ENCODE measurements at places on chromosomes 7 and 10. TPM values are rescaled to one million over a fixed set of nuclear protein-coding genes. Genes with fewer than 3 reads are reported as not detected.

- H3K27me3 ChIP-seq = no peaks in the 10 kb centered on the region
- H3K4me1 ChIP-seq = peaks cover 3% of the 10 kb centered on the region
- no peak overlapping the region for H3K27ac ChIP-seq
- H3K4me3 ChIP-seq = no peak overlapping the region
- no peaks in the 10 kb centered on the region for H3K36me3 ChIP-seq
- DNase-seq = no peak
Observed at GRCh38 chr7:17633067-17633466, 307.2 kb downstream of the SNX13 start.

DNA sequence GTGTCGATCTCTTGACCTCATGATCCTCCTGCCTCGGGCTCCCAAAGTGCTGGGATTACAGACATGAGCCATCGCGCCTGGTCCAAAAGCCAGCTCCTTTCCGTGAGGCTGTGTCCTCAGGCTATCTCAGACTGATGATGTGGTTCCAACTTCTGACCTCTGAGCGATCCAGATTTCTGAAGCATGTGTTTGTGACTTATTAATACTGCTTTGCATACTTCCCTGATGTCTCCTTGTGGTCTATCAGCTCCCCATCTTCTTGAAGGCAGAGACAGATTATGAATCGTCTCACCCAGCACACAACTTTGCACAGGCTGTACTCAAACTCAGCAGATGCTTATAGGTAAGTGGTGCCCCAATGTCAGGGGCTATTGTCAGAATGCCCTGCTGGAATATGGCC is 2.0 kb upstream of the PLPP4 start:
- no peak overlapping the region for H3K4me3 ChIP-seq
- H3K27me3 ChIP-seq = peaks cover 11% of the 10 kb centered on the region

DNA sequence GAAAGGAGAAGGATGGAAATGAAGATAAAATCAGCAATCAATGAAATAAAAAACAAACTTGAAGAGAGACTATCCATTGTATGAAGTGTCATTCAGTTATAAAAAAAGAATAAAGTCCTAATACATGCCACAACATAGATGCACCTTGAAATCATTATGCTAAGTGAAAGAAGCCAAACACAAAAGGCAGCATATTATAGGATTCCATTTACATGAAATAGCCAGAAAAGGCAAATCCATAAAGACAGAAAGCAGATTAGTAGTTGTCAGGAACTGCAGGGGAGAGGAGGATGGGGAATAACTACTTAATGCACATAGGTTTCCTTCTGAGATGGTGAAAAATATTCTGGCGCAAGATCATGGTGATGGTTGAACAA is 6.6 kb upstream of the PON1 start:
- no peak overlapping the region for H3K27ac ChIP-seq
- no peaks in the 10 kb centered on the region for H3K27me3 ChIP-seq
- H3K4me3 ChIP-seq = peak overlapping the region; percentile 16
- no peaks in the 10 kb centered on the region for H3K36me3 ChIP-seq
- H3K4me1 ChIP-seq = peaks cover 10% of the 10 kb centered on the region

GRCh38 chr7:111903797-111904196 is 302.4 kb downstream of the DOCK4 start:
- H3K4me3 ChIP-seq = no peak overlapping the region
- H3K4me1 ChIP-seq = peaks cover 4% of the 10 kb centered on the region
- no peaks in the 10 kb centered on the region for H3K27me3 ChIP-seq

- peak within 1 kb of the TSS; percentile 63 for H3K27ac ChIP-seq
- peak within 1 kb of the TSS; percentile 64 for H3K4me3 ChIP-seq
- peaks cover 20% of the 10 kb centered on the region for H3K4me1 ChIP-seq
- DNase-seq = no peak
Observed at GRCh38 chr10:90857635-90858460, at the start of gene HTR7. HTR7 (minus strand) TSS chr10:90858039; CDS start chr10:90857671, 368 bp downstream.

GRCh38 chr7:79272066-79272669 is 181.3 kb downstream of the MAGI2 start:
- no peaks in the 10 kb centered on the region for H3K36me3 ChIP-seq
- no peak for DNase-seq

DNA sequence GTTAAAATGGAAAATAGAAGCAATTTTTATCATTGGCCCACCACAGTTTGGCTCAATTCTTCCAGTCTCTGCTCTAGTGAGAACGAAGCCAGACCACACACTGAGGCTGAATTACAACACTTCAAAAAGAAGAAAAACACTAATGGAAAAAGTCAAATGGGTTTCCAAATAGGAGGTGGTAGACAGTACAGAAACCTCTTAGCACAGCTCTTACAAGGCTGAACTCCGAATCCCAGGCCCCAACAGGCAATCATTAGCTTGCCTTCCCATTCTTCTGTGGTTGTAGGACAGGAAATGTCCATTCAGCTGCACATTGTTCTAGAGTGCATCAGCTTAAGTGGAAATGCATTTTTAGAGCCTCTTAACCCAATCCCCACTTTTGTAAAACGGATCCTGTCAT is 115.1 kb upstream of the MEOX2 start:
- no peak overlapping the region for H3K27ac ChIP-seq
- H3K4me3 ChIP-seq = no peak overlapping the region
- no peak for DNase-seq
- H3K4me1 ChIP-seq = no peaks in the 10 kb centered on the region

GRCh38 chr7:141076377-141076776 is 2.5 kb downstream of the TMEM178B start:
- no peaks in the 10 kb centered on the region for H3K36me3 ChIP-seq
- no peak overlapping the region for H3K4me3 ChIP-seq
- no peak for DNase-seq
- no peak overlapping the region for H3K27ac ChIP-seq
- H3K4me1 ChIP-seq = peaks cover 24% of the 10 kb centered on the region

DNA sequence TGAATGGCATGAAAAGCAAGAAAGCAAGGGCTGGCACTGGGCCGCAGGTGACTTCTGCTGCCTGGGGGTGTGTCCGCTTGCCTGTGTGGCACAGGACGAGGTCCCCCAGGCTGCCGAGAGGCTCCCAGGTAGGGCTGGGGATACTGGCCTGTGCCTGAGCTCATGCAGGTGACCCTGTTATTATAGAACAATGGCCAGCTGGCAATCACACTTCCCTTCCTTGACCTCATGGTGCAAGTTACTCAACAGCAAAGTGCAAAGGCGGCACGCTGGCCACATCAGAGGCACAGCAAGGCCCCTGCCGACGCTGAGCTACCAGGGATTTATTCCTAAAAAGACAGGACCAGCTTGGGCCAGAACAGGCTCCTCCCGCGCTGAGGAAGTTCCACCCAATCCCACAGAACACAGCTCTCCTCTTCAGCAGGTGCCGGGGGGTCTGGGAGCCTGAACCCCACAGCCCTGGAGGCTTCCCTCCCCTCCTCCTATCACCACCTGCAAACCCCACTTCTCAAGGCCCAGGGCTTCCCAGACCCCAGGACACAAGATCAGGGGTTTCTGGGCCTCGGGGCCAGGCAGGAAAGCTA is 1.4 kb upstream of the ADAM8 start:
- no peak for DNase-seq
- peaks cover 39% of the 10 kb centered on the region for H3K27me3 ChIP-seq
- H3K4me1 ChIP-seq = peaks cover 20% of the 10 kb centered on the region
- H3K27ac ChIP-seq = peak overlapping the region; percentile 69

GRCh38 chr10:34507217-34507616 is 307.9 kb downstream of the PARD3 start:
- no peak overlapping the region for H3K4me3 ChIP-seq
- H3K36me3 ChIP-seq = no peaks in the 10 kb centered on the region
- no peak for DNase-seq
- no peaks in the 10 kb centered on the region for H3K4me1 ChIP-seq

GRCh38 chr7:30595436-30596013 is 847 bp downstream of the GARS1 start:
- peaks cover 22% of the 10 kb centered on the region for H3K36me3 ChIP-seq
- no peaks in the 10 kb centered on the region for H3K27me3 ChIP-seq
- no peak for DNase-seq
- H3K27ac ChIP-seq = peak overlapping the region; percentile 95

GRCh38 chr10:125118011-125118611 is 42.3 kb downstream of the CTBP2 start:
- DNase-seq = no peak
- peak overlapping the region; percentile 73 for H3K27ac ChIP-seq
- H3K4me3 ChIP-seq = no peak overlapping the region

DNA sequence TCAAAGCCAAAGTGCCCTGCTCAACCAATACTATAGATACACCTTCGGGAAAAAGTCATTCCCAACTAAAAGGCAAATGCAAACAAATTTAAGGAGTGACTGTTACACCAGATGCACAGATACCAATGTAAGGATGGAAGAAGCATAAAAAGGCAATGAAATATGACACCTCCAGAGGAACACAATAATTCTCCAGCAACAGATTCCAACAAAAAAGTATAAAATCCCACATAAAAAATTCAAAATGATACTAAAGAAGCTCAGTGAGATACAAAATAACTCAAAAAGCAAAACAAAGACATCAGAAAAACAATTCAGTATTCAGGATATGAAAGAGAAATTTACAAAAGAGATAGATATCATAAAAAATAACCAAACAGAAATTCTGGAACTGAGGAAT is 44.1 kb upstream of the ASAH2 start:
- H3K27me3 ChIP-seq = no peaks in the 10 kb centered on the region
- H3K27ac ChIP-seq = no peak overlapping the region
- H3K4me1 ChIP-seq = no peaks in the 10 kb centered on the region
- DNase-seq = no peak

GRCh38 chr7:46207931-46208634 is 287.0 kb upstream of the IGFBP3 start:
- DNase-seq = no peak
- H3K4me3 ChIP-seq = no peak overlapping the region
- H3K27me3 ChIP-seq = no peaks in the 10 kb centered on the region

DNA sequence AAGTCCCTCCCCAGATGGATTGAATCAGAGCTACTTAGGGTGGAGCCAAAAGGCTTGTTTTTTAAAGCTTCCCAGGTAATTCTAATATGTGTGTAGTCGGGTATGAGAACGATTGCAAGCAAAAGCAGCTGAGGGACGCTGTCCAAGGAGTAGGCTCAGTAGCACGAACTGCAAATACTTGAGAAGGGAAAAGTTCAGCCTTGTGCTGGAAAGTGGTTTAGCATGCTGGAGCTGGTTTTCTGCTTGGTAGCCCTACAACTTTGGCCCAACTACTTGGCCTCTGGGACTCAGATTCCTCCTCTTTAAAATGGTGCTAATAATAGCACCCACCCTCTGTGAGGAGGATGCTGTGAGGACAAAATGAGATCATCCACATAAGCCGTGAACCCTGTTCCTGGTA is 76.2 kb downstream of the AHR start:
- no peak overlapping the region for H3K4me3 ChIP-seq
- no peaks in the 10 kb centered on the region for H3K36me3 ChIP-seq
- H3K27me3 ChIP-seq = no peaks in the 10 kb centered on the region

- no peaks in the 10 kb centered on the region for H3K36me3 ChIP-seq
- H3K27ac ChIP-seq = no peak overlapping the region
Observed at GRCh38 chr7:102061981-102062390, 224.7 kb upstream of the SH2B2 start.

- DNase-seq = no peak
- H3K4me1 ChIP-seq = peaks cover 20% of the 10 kb centered on the region
Observed at GRCh38 chr10:69957241-69957885, 95.3 kb upstream of the MACROH2A2 start.

DNA sequence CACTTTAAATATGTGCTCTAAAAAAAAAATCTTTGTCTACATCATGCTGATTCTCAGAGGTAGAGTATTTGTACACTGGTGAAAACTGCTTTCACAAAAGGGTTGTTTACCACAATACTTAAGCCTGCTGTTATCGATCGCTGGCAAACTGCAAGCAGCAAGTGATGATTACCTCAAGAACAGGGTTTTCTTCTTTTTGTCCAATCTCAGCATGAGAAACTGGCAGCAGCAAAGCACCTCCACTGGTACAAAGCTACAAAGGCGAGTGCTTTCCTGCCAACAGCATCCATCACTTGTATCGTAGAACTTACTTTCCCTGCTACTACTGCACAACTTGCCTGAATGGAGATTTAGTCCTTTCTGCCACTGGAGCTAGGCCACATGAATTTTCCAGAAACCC is 276.5 kb downstream of the DGKB start:
- no peak overlapping the region for H3K4me3 ChIP-seq
- no peaks in the 10 kb centered on the region for H3K36me3 ChIP-seq
- no peak for DNase-seq
- H3K4me1 ChIP-seq = no peaks in the 10 kb centered on the region
- H3K27me3 ChIP-seq = no peaks in the 10 kb centered on the region

DNA sequence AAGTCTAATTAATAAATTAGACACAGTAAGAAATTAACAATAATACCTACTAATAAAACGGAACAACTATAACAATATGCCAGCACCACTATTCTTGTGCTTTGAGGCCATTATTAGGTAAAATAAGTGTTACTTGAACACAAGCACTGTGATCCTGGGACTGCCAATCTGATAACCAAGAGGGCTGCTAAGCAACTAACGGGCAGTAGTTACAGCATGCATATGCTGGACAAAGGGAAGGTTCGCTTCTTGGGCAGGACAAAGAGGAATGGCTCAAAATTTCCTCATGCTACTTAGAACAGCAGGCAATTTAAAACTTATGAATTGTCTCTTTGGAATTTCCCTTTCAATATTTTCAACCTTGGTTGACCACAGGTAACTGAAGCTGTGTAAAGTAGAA is 718.6 kb downstream of the SORCS3 start:
- H3K4me1 ChIP-seq = no peaks in the 10 kb centered on the region
- no peaks in the 10 kb centered on the region for H3K27me3 ChIP-seq
- no peak overlapping the region for H3K4me3 ChIP-seq
- no peak overlapping the region for H3K27ac ChIP-seq
- H3K36me3 ChIP-seq = no peaks in the 10 kb centered on the region

DNA sequence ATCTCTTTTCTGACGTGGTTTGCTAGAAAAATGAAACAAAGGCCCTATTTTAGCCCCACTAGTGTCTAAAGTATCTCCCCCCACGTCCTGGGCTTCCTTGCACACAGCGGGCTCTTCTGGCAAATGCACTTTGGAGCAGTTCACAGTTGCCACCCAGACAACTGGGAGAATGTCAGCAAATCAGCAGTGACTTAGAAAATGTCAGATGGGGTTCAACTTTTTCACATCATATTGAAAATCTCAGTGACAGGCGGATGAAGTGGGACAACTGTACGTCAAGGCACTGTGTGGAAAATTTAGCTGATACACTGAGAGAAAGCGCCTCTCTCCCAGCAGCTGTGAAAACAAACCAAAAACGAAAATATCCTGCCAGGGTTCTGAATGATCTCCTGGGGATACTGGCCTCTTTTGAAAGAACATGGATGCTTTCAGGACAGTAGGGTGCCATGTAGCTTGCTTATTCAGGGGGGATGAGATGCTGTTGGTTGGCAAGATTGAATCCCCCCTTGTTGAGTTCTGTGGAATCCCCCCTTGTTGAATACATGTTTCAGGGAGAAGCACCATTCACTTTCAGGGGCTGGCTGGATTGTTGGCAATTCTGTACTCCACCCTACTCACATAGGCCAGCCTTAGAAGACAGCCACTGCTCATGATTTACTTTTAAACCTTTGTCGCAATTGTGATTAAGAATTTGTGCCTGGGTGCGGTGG is 372.8 kb upstream of the CELF2 start:
- peaks cover 15% of the 10 kb centered on the region for H3K4me1 ChIP-seq
- H3K27me3 ChIP-seq = no peaks in the 10 kb centered on the region
- no peak for DNase-seq
- H3K36me3 ChIP-seq = no peaks in the 10 kb centered on the region

Gene ZNF467
- 1.4 TPM for total RNA-seq

Gene FXYD4
- total RNA-seq = not detected

Gene IFIT1B
- total RNA-seq = not detected

Gene TRIP6
- total RNA-seq = 109 TPM

Gene GPNMB
- total RNA-seq = 66.2 TPM

Gene KIF5B
- 101 TPM for total RNA-seq

Gene MYOZ1
- 0.19 TPM for total RNA-seq

Gene XRCC2
- total RNA-seq = 1.7 TPM

Gene PPP1R3C
- 49.6 TPM for total RNA-seq

Gene SKIDA1
- 0.53 TPM for total RNA-seq

Gene SLC25A28
- 34.0 TPM for total RNA-seq

Gene CYP3A7
- not detected for total RNA-seq

All from esophagus squamous epithelium (tissue), 5 donors.